IPS DF 6.9 (cell line): ENCODE measurements at places on chromosomes 6 and 20.

DNA sequence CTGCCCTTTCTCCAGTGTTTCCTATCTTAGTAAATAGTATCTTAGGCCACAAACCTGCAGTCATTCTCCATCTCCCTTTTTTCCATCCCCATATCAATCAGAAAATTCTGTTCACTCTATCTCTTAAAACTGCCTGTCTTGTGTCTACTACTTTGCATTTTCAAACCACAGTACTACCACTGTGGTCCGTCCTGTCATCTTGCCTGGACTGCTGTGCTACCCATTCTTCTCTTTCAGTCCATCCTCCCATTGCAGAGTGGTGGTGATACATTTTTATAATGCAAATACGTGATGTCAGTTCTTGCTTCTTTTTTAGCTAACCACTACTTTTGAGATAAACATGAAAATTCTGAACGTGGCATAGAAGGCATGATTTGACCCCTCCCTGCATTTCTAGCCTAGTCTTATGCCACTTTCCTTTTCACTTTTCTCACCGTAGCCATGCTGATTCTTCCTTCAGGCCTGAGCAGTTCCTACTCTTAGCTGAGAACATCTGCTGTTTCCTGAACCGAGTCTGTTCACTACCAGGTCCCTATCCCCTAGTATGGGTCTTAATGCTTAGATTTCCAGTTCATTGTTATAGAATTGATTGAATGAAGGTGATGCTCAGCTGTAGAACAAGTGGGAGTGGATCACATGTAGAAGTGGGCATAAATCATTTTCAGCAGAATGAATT lies 13.8 kb downstream of the TBPL1 start:
- DNase-seq = no peak

GRCh38 chr6:89368999-89369398 lies 16.5 kb upstream of the UBE2J1 start:
- DNase-seq = no peak

DNA sequence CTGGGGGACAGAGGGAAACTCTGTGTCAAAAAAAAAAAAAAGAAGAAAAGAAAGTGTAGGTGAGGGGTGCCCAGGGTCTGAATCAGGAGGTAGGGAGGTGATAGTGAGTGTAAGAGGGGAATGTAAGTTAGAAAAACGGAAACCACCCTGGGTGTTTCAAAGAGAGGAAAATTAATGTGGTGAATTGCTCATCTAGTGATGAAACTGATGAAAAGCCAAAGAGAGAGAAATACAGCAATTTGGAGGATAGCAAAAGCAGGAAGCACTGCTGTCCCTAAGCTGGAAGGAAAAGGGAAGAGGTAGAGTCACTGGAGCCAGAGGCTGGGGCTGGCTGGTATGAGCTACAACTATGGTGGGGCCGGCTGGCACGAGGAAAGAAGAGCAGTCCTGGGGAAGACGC lies 85.0 kb upstream of the CEP85L start:
- DNase-seq = no peak

GRCh38 chr6:104789770-104790190 lies 69.9 kb downstream of the HACE1 start:
- no peak for DNase-seq

- DNase-seq = no peak
Measured at GRCh38 chr6:138331984-138332383, 45.7 kb upstream of the SMIM28 start.

DNA sequence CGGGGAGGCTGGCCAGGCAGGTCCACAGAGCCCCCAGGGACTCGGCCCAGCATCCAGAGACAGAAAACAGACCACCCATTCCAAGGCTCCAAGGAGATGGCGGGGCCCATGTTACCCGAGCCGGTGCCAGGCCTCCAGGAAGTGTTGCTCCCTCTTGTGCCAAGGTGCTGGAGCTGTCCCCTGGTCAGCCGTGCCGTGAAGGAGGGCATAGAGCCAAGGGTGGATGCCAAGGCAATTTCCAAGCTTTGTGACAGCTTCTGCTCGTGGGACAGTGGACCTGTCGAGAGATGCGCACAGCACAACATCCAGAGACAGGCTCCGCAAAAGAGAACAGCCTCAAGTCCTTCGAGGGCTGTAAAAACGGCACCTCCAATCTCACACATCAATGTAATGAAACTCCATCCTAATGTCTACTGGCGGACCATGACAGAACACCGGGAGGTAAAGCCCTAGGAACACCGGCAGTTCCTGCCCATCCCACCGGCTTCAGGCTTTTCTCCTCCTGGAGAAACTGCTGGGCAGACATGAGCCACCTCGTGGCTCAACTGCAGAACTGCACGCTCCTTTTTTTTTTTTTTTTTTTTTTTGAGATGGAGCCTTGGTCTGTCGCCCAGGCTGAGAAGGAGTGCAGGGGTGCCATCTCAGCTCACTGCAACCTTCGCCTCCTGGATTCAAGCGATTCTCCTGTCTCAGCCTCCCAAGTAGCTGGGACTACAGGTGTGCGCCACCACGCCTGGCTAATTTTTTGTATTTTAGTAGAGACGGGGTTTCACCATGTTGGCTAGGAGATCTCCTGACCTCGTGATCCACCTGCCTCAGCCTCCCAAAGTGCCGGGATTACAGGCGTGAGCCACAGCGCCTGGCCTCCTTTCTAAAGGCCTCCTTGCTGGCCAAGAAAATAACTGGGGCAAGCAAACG lies 30.9 kb upstream of the AVP start:
- DNase-seq = no peak

DNA sequence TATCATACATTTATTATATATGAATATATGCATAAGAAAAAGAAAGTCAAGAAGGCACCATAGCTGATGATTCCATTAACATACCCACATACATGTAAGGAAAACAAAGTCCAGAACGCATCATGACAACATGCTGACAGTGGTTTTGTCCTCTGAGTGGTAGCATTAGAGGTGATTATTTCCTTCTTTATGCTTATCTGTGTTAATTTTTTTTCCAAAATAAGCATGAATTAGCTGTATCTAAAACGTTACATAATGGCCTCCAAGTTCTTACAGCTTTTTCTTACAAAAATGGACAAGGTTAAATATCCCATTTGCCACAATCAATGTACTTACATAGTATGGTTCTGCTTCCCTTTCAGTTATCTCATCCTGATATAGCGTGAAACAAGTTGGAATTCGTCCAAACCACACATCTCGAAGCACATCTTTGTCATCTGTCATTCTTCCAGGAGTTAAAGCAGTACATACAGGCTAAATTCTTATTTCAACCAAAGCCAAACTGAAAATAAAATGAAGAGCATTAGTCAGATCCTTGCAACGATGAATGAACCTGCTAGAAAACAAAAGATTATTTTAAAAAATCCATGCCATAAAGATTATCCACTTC lies 9.7 kb downstream of the ATG5 start:
- no peak for DNase-seq

- DNase-seq = no peak
Measured at GRCh38 chr6:15993716-15994228, 135.1 kb upstream of the MYLIP start.

DNA sequence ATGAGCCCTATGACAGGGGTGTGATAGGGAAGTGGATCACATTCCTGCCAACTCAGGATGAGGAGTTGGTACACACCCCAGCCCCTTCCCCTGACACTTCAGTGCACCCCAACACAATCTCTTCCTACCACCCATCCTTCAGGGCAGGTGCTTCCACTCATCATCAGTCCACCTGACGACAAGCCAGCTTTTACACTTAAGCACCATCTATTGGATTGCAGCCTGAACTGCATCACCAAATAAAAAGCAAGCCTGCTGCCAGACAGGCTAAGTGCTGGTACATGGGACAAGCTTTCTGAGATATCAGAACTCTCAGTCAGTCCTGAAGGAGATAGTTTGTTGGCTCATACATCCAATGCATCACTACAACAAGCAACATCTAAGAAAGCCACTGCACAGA lies 69.0 kb upstream of the TMEM200A start:
- no peak for DNase-seq

DNA sequence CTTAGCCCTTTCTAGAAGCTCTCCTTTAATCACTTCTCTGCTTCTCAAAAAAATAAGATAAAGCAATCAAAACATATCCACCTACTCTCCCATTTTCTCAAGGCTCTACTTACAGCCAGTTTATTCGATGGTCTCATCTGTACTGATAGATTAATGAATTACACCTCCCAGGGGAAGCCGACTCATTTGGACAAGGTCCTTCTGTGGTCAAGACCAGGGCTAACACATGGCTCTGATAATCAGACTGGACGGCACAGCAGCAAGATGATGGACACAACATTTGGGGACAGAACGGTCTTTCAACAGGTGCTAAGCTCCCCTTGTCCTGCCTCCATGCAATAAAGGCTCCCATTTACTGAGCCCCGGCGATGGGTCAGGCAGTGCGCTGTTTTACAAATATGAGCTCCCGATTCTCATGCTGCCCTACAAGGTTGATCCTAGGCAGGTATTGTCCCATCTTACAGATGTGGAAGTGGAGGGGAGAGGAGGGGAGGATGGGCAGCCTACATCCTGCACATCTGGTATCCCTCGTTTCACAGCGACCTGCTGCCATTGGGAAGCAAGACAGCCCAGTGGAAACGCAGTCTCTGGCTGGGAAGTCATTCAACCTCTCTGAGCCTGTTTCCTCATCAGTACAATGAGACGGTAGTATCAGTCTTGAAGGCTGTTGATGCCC lies 15.7 kb downstream of the CPNE5 start:
- DNase-seq = no peak

DNA sequence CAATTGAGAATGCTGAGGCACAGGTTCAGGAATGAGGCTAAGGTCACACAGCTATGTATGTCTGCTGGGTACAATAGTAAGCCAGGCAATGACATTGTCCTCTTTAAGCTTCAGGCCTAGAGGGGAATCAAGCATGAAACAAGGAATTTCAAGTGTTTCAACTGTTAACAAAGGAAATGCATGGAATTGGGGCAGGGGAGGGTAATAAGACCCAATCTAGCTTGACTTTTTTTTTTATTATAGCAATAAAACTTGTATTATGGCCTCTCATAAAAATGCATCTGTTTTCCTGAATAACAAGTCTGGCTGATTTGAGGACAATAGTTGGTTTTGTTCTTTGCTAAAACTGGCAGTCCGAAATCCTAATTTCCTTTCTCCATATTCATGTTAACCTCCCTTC lies 336.7 kb downstream of the CBLN4 start:
- DNase-seq = no peak

- DNase-seq = no peak
Measured at GRCh38 chr6:41428336-41428995, 93.1 kb downstream of the NCR2 start.

GRCh38 chr20:12835999-12836398 lies 172.8 kb upstream of the SPTLC3 start:
- DNase-seq = no peak

GRCh38 chr6:41191569-41191968 lies 9.4 kb downstream of the TREML2 start:
- no peak for DNase-seq

GRCh38 chr6:12119085-12119588 lies 107.0 kb downstream of the HIVEP1 start:
- DNase-seq = no peak

GRCh38 chr6:82030301-82030700 lies 217.2 kb downstream of the IBTK start:
- DNase-seq = no peak

- no peak for DNase-seq
Measured at GRCh38 chr20:16922834-16923233, 174.7 kb downstream of the OTOR start.

GRCh38 chr20:16284385-16285100 lies 288.7 kb downstream of the KIF16B start:
- DNase-seq = no peak

DNA sequence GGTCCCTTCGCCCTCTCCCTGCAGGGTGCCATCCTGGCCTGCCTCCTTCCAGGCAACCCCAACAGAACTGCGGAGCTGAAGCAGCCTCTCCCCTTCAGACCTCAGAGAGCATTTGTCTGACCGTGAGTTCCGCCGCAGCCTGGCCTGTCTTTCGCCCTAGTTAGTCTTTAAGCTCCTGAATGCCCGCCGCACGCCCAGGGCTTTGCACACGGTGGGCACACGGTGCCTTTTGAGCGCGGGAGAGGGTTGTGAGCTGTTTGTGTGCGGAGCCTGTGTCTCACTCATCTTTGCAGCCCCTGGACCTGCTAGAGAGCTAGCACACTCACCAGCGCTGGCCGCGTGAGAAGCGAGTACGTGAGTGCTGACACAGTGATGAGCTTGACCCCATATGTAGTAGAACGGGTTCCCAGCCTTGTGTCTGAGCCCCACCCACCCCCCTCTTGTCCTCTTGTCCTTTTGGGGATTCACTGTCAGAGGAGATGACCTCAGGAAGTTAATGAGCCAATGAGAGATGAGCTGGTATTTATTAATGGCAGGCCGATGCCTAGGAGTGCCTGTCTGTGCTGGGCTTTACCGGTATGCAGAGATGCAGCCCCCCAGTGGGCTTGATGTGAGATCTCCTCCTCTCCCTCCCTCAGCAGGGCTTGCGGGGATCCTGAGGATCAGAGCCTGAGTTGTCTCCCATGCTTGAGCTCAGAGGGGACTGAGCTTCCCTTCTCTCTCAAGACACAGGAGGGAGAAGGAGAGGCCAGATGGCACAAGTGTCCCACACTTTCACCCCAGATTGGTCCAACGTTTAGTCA lies 249.2 kb downstream of the FARS2 start:
- no peak for DNase-seq
